Neuronal stem cell (in vitro differentiated cells): ENCODE measurements at places on chromosomes 13 and 19.

DNA sequence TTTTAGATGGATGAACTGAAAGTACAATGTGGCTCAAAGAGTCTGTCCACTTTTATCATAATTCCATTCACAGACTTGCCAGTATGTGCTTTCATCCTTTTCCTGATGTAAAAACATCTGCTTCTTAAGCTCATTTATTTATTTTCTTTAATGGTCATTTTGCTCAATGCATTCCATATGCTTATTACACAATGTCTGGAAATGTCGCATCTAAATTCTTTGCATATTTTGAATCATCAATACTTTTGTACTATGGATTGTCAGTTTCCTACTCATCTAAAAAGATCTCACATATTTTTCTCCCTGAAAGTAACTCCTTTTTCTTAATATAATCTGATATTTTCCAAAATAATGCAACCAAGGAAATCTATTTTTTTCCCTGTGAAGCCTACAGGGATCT is 1315.8 kb downstream of the EFNB2 start:
- H3K4me1 ChIP-seq = no peaks in the 10 kb centered on the region
- H3K27ac ChIP-seq = no peak overlapping the region
- no peak overlapping the region for H3K4me3 ChIP-seq
- DNase-seq = no peak
- H3K27me3 ChIP-seq = no peaks in the 10 kb centered on the region

DNA sequence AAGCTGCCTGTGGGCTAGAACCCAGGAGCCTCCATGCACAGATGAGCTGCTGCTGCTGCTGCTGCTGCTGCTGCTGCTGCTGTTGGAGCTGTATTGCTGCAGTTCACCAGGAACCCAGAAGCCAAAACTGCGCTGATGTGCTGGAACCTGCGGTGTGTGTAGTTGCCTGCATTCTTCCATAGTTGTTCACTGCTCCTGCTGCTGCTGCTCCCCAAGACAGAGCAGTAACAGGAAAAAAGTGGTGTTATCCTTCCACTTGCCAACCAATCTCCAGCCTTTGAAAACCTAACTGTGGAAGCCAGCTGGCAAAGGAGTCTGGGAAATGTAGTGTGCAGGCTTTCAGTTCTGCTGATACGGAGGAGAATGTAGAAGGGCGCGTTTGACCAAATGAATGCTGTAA is 37.9 kb downstream of the ARHGAP35 start:
- no peak for DNase-seq
- H3K27ac ChIP-seq = no peak overlapping the region
- no peaks in the 10 kb centered on the region for H3K36me3 ChIP-seq
- no peaks in the 10 kb centered on the region for H3K27me3 ChIP-seq
- peaks cover 4% of the 10 kb centered on the region for H3K4me1 ChIP-seq

- H3K27me3 ChIP-seq = no peaks in the 10 kb centered on the region
- no peaks in the 10 kb centered on the region for H3K36me3 ChIP-seq
- H3K4me1 ChIP-seq = no peaks in the 10 kb centered on the region
- no peak overlapping the region for H3K4me3 ChIP-seq
Measured at GRCh38 chr13:71464686-71465085, 402.3 kb downstream of the DACH1 start.

DNA sequence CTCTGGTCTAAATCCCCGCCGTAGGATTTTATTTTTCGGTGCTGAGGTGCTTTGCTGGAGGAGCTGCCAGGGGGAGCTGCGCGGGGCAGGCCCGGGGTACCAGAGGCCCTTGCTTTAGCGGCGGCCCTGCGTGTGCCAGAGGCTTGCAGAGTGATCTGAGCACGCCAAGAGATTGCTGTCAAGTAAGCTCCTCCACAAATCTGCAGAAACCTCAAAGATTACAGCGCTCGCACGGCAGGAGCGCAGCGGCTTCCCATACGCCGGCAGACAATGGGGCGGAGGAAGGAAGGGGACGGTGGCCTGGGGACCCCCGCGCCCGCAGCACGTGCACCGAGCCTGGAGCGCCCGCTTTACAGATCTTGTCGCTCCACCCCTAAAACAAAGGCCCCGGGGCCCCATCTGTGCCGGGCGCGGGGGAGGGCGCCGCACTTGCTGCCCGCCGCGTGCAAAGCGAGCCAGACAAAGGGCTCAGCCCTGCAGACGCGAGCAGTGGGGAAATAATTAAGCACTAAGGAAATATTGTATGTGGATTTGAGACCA is 9.1 kb upstream of the C19orf12 start:
- DNase-seq = peak; percentile 30
- peak overlapping the region; percentile 17 for H3K27ac ChIP-seq
- no peaks in the 10 kb centered on the region for H3K36me3 ChIP-seq
- H3K4me3 ChIP-seq = no peak overlapping the region
- no peaks in the 10 kb centered on the region for H3K27me3 ChIP-seq
- peaks cover 6% of the 10 kb centered on the region for H3K4me1 ChIP-seq

- no peak overlapping the region for H3K27ac ChIP-seq
- peaks cover 13% of the 10 kb centered on the region for H3K27me3 ChIP-seq
- no peaks in the 10 kb centered on the region for H3K36me3 ChIP-seq
- H3K4me3 ChIP-seq = peak overlapping the region; percentile 85
- no peak for DNase-seq
Measured at GRCh38 chr13:113862191-113862930, 1.5 kb downstream of the GAS6 start.

- H3K36me3 ChIP-seq = no peaks in the 10 kb centered on the region
- H3K4me3 ChIP-seq = no peak overlapping the region
- DNase-seq = no peak
- no peak overlapping the region for H3K27ac ChIP-seq
Measured at GRCh38 chr13:98771838-98772611, 19.6 kb upstream of the SLC15A1 start.

DNA sequence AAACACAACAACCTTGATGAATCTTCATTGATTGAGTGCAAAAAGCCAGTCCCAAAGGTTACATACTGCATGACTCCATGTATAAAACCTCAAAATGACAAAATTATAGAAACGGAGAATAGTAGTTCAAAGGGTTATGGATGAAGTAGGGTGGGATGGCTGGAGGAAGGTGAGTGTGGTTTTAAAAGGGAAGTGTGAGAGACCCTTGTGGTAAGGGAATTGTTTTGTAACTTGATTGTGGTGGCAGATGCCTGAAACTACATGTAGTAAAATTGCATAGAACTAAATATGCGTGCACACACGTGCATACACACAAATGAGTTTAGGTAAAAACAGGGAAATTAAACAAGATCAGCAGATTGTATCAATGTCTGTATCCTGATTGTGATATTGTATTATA is 340.7 kb downstream of the MTUS2 start:
- no peak for DNase-seq
- H3K27me3 ChIP-seq = no peaks in the 10 kb centered on the region
- H3K27ac ChIP-seq = no peak overlapping the region
- no peaks in the 10 kb centered on the region for H3K4me1 ChIP-seq
- H3K36me3 ChIP-seq = no peaks in the 10 kb centered on the region

DNA sequence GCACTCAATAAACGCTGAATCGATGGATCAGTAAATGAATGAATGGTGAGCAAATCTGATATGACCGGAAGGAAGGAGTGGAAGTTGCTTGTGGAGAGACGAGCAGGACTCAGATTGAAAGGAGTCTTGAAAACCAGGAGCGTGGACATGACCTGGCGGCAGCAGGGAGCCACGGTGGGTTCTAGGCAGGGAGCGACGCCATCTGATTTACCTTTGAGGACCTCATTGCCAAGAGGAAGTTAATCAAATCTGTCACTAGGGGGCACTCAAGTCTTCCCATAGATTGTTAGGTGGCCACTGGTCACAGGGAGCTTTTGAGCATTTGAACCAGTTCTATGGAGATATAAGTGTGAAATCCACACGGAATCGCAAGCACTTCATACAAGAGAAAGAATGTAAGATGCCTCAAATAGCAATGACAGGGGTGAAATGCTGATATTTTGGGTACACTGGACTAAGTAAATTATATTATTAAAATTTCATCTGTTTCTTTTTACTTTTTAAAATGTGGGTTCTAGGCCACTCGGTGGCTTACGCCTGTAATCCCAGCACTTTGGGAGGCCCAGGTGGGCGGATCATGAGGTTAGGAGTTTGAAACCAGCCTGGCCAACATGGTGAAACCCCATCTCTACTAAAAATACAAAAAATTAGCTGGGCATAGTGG is 9.2 kb upstream of the FBN3 start:
- peak; percentile 69 for DNase-seq
- H3K36me3 ChIP-seq = no peaks in the 10 kb centered on the region

GRCh38 chr13:99367663-99368448 is 60.7 kb upstream of the GPR183 start:
- H3K4me3 ChIP-seq = no peak overlapping the region
- H3K4me1 ChIP-seq = no peaks in the 10 kb centered on the region
- no peak for DNase-seq
- H3K36me3 ChIP-seq = peaks cover 2% of the 10 kb centered on the region
- H3K27me3 ChIP-seq = no peaks in the 10 kb centered on the region

- no peak overlapping the region for H3K4me3 ChIP-seq
- no peaks in the 10 kb centered on the region for H3K27me3 ChIP-seq
- DNase-seq = no peak
Measured at GRCh38 chr13:98419786-98420553, 156.9 kb downstream of the STK24 start.

DNA sequence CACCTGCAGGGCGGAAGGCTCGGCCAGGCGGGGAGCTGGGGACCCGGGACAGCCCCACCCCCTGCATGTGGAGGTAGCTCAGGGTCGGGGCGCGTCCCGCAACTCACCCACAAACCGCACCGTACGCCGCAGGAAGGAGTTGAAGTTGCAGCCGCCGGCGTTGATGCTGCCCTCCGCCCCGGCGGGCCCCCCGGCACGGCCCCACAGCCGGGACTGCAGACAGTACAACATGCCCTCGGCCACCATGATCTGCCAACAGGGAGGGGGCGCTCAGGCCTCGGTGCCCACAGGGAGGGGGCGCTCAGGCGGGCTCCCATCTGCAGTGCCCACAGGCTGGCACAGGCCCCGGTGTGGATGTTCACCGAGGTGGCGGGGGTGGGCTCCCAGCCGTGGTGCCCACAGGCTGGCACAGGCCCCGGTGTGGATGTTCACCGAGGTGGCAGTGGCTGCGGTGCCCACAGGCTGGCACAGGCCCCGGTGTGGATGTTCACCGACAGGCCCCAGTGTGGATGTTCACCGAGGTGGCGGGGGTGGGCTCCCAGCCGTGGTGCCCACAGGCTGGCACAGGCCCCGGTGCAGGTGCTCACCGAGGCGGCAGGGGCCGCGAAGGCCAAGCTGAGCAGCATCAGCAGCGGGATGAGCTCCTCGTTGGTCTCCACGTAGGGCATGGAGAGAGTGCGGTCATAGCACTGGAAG is 6.5 kb downstream of the PLPPR3 start:
- no peak overlapping the region for H3K27ac ChIP-seq

DNA sequence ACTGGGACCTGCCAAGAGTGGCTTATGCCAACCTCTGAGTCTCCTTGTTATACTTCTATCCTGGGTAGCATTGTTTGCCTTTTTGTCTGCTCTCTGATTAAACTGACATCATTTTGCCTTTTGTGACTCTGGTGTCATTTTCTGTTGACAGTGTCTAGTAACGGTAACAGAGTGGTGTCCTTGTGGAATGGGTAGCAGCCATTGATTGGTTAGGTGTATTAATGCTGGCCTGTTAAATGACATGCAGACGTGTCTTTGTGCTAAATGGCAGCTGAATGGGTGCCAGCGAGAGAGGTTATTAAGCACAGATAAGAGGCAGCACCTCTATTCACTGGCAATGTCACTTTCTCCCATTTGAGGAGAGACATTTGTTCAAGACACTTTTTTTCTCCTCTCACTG is 1289.4 kb downstream of the PCDH9 start:
- H3K27me3 ChIP-seq = no peaks in the 10 kb centered on the region
- no peak for DNase-seq
- H3K4me3 ChIP-seq = no peak overlapping the region

DNA sequence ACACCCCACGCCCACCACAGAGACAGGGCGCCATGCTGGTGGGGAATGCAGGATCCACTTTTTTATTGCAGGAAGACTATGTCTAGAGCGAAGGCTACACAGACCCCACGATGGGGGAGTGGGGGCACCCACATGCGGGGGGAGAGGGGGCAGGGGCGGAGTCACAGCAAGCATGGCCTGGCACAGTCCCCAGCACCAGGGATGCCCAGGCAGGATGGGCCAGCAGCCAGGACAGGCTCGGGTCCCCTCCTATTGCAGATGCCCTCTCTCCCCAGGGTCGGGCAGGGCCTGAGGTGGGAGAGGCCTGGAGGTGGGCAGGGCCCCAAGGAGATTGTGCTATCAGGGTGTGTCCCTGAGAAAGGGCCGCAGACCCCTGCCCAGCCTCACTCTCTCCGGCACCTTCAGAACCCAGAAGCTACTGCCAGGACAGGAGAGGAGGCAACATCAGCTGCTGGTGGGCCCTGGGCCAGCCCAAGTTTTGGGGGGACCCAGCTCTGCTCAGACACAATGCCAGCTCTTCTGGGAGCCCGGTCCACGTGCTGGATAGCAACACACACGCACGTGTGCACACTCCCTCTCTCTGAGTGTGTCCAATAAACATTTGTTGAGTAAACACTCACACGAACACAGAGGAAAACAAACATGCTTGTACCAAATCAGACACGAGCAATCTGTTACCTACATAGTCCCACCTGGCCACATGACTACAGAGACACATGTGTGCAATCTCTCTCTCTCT is 6.5 kb downstream of the DIRAS1 start:
- no peak overlapping the region for H3K4me3 ChIP-seq
- H3K36me3 ChIP-seq = peaks cover 5% of the 10 kb centered on the region
- no peak for DNase-seq
- H3K4me1 ChIP-seq = no peaks in the 10 kb centered on the region
- H3K27ac ChIP-seq = no peak overlapping the region
- no peaks in the 10 kb centered on the region for H3K27me3 ChIP-seq

GRCh38 chr13:112341976-112342735 is 34.0 kb upstream of the SPACA7 start:
- no peak overlapping the region for H3K27ac ChIP-seq
- H3K36me3 ChIP-seq = no peaks in the 10 kb centered on the region
- DNase-seq = no peak
- no peak overlapping the region for H3K4me3 ChIP-seq
- peaks cover 20% of the 10 kb centered on the region for H3K4me1 ChIP-seq

GRCh38 chr13:74891610-74892009 is 590.4 kb downstream of the TBC1D4 start:
- no peaks in the 10 kb centered on the region for H3K27me3 ChIP-seq
- H3K27ac ChIP-seq = no peak overlapping the region
- H3K4me3 ChIP-seq = no peak overlapping the region
- DNase-seq = no peak
- H3K36me3 ChIP-seq = no peaks in the 10 kb centered on the region
- no peaks in the 10 kb centered on the region for H3K4me1 ChIP-seq

GRCh38 chr19:55692681-55693081 is 17.7 kb downstream of the EPN1 start:
- peaks cover 50% of the 10 kb centered on the region for H3K36me3 ChIP-seq
- no peak overlapping the region for H3K27ac ChIP-seq
- no peak overlapping the region for H3K4me3 ChIP-seq
- H3K4me1 ChIP-seq = no peaks in the 10 kb centered on the region

DNA sequence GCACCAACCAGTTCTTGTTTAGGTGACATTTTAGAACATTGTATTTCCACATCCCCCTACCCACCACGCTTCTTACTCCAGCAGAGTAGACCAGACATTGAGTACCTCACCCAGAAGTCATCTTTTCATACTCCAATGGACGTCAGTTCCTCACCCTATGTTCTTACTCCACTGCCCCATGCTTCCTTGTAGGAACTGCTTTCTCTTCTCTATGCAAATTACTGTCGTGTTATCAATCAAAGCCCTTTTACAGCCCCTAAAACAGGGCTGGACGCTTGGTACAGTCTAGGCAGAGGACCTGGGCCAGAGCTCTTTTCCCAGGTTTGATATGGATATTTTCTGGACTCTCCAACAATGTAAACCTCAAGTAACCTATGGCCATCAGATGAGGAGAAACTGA is 58.2 kb downstream of the USP12 start:
- DNase-seq = no peak
- no peaks in the 10 kb centered on the region for H3K27me3 ChIP-seq
- H3K4me1 ChIP-seq = no peaks in the 10 kb centered on the region
- H3K27ac ChIP-seq = no peak overlapping the region
